Activated CD4-positive, alpha-beta T cell treated with anti-CD3 and anti-CD28 coated beads for 48 hours (primary cell): ENCODE measurements at places on chromosomes 7 and 10.

GRCh38 chr7:149317986-149318672 is 56.1 kb downstream of the ZNF783 start:
- DNase-seq: peak; percentile 35

DNA sequence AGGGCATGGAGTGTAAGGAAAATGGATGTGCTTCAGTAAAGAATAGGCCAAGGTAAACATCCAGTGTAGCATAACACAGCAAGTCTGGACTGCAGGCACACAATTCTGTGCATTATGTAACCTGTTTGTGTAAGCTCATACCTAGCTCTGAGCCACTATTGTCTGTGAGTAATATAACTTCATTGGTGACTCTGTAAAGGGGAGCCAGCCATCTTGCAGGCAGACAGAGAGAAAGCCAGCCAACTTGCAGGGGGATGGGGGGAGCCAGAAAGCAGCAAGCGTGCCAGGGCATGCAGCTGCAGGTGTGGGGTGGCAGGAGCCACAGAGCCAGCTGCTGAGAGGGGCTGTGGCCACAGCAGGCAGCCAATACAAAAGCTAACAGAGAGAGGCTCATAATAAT is 449.2 kb downstream of the IPMK start:
- DNase-seq: no peak

- DNase-seq: peak; percentile 35
Measured at GRCh38 chr10:97640868-97641811, 669 bp downstream of the PI4K2A start.

DNA sequence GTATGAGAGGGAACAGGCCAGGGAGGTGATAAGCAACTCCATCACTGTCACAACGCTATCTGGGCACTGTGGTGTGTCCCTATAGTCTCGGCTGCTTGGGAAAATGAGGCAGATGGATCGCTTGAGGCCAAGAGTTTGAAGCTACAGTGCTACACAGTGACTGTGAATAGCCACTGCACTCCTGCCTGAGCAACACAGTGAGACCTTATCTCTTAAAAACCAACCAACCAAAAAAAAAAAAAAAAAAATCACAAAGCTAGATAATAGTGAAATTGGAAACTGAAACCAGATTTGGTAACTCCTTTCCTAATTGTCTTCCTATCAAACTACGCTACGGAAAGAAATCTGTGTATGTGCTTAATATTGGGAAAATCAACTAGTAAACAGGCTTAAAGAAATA is 14.1 kb downstream of the MICU1 start:
- no peak for DNase-seq

GRCh38 chr10:77873536-77874380 is 52.8 kb downstream of the DLG5 start:
- peak; percentile 64 for DNase-seq

DNA sequence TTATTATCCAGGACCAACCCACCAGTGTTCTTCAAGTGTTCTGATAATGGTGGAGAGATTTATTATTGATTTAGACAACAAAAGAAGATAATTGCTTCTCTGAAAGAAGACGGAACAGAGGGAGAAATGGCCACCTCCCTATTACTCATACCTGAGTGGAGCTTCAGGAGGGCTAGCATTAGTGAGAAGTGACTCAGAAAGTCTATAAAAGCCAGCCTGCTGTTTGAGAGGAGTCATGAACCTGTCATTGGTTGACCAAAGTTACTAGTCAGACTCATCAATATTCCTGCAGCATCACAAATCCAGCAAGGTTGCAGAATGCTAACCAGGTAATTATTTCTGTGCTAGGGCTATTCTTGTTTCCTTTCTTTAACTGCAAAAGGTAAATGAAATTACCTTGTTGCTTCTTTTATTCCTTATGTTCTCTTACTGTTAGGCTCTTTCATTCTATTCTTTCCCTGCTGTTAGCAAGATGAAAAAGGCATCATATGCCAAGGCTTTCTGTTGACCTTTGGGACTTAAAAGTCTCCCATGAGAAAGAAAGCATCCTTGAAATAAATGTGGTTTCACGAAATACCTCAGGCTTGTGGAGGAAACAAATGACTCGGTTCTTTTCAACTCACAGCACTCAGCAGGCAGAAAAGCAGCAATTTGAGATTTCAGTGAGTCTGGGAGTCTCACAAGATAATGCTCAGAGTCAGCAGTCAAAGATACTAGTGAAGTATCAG is 256.4 kb upstream of the PHYHIPL start:
- no peak for DNase-seq

DNA sequence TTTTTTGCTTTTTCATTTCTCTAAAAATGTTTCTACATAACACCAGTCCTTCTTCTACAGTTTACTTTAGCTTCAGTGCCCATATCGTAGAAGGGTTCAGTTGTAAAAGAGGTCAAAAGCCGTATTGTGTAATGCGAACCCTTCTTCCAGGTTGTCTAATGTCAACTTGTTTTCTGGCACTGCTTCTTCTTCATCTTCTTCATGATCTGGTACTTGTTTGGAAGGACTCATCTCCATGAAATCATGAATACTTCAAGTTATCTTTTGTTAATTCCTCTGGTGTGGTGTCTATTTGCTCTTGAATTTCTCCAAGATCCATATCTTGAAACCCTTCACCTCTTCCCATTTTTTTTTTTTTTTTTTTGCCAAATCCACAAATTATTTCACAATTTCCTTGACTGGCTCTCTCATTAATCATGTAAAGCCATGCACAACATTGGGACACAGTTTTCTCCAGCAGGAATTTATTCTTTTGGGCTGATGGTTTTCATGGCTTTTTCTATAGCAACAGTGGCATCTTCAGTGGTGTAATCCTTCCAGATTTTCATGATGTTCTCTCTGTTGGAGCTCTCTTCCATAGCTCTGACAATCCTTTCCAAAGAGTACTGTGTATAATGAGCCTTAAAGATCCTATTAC is 85.1 kb downstream of the CPED1 start:
- DNase-seq: no peak

DNA sequence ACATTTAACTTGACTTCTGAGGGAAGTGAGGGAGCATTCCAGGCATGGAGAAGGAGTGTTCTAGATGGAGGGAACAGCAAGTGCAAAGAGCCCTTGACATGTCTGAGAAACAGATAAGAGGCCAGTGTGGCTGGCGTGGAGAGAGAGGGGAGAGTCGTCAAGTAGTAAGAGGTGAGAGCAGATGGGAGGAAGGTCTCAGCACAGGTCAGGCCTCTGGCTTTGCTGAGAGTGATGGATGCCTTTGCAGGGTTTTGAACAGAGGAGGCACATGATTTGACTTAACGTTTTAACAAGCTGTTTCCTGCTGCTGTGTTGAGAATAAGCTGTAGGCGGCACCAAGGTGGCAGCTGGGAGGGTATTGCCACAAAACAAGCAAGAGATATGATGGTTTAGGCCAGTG is 97.2 kb downstream of the KAT6B start:
- no peak for DNase-seq

DNA sequence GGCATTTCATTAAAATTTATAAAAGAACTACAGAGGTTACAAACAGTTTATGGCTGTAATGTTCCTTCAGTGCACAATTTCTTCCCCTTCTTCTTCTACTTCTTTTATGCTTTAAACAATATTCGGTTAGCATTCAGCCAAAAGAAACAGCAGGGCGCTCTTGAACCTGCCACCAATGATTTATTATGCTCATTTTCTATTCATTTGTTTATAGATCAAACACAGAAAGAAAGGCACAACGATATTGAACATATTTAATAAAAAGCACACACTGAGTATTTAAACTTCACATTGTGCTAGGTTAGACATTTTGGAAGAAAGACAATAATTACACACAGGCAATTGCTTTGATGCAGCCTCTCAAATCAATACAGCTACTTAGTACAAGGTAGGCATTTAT is 1025.8 kb upstream of the LRRN3 start:
- DNase-seq: no peak

DNA sequence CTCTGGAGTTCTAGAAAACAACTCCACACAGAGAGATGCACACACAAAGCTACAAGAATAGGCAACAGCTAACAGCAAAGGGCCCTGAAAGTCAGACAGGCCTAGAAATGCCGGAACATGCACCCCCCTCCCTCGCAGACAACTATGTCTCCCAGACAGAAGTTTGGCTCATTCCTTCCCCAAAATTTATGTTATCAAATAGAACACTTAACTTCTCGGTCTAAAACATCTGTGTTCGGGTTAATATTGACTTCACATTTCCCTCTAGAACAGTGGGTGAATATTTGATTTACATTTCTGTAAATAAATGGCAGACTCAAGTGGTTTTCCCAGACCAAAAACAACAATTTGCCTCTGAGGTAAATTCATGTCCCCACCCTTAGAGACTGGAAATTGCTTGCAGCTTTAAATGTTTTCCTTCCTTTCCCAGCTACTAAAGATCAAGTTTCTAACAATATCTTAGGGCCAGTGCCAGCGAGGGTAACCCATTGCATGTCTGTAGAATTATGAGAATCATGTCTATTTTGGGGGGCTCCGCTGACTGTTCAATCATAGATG is 92.5 kb upstream of the INHBA start:
- DNase-seq: no peak

GRCh38 chr7:151439855-151440798 is at the start of gene CRYGN:
TSS of gene CRYGN (minus strand) at chr7:151440141. CDS start at chr7:151439917, 224 bp downstream.
- DNase-seq: no peak

DNA sequence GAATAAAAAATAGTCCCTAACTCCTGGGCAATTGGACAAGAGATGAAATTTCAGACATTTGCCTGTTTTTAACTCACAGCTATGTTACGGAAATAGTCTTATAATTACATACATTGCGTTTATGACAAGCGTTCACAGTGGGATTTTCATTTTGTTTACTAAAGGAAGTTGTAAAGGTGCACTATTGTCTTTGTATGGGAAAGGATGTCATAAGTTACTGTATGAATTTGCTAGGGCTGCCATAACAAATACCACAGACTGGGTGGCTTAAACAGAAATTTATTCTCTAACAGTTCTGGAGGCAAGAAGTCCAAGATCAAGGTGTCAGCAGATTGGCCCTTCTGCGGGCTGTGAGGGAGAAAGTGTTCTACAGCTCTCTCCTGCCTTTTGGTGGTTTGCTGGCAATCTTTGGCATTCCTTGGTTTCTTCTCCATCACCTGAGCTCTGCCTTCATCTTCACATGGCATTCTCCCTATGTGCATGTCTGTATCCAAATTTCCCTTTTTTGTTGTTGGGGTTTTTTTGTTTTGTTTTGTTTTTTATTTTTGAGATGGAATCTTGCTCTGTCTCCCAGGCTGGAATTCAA is 5.6 kb downstream of the NFE2L3 start:
- no peak for DNase-seq

DNA sequence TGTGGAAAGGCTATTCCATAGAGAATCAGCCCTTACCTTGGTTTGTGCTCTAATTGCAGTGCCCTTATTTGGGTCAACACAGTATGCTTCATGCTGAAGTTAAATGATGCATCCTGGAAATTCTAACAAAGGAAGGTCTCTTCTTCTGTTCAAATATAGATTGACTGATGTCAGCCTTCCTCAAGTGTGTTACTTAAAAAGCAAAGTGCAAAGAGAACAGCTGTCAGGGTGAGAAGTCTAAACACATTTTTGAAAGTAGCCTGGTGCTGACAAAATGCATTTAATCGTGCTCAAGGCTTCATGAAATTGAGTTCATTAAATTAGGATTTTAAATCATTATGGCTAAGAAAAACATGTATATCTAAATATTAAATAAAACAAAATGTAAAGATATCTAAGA is 19.5 kb downstream of the AGR2 start:
- no peak for DNase-seq

GRCh38 chr7:23022258-23022769 is 8.4 kb upstream of the HYCC1 start:
- no peak for DNase-seq

DNA sequence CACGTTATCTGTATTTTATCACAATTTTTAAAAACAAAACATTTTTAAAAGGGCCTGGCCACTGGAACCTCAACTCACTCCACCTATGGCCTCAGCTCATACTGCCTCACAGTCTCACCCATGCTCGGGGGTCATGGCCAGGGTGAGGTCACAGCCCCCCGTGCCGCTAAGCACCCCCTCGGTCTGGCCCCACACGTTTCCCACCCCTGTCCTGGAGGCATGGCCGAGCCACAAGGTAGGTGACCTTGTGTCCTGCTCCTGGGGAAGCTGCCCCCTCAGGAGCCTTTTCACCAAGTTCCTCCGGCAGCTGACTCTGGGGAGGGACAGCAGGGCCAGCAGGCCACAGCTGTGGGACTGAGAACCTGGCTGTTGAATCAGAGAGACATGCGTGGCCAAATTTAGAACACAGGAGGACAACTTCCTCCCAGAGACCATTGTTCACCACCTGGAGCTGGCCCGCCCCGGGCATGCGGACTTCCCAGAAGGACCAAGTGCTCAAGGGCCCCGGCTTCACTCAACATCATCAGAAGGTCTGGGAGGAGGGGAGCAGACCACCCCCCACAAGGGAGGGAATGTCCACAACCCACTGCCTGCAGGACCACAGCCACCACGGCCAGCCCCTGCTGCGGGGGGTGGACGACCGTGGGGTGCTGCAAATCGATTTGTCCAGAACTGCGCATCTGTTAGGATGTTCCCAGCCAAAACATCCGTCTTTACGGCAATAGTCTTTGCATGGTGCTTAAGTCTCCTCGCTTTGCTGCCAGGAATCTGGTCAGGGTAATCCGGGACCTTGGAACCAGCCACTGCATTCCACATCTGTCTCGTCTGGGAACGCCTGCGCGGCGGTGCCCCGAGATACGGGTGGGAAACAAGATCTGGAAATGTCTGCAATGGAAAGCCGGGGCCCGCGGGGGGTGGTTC is 48.6 kb upstream of the PDGFA start:
- no peak for DNase-seq

DNA sequence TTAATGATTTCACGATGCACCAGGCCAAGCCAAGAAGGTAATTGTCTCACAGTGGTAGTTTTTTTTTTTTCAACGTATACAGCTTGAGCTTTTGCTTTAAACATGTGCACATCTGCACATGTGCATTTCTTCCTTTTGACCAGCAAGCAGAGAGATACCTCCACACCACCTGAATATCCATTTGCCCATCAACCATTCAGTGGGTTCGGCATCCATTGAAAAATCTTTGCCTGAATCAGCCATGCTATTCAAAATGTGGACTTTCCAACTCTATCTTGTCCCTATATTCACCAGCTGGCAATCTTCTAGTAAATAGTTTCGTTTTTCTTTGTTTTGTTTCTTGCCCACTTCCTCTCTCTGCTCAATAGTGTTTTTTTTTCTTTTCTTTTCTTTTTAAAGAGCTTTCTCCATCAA is 7.7 kb upstream of the TRA2A start:
- no peak for DNase-seq

GRCh38 chr7:111676167-111676566 is 113.9 kb upstream of the IMMP2L start:
- no peak for DNase-seq

DNA sequence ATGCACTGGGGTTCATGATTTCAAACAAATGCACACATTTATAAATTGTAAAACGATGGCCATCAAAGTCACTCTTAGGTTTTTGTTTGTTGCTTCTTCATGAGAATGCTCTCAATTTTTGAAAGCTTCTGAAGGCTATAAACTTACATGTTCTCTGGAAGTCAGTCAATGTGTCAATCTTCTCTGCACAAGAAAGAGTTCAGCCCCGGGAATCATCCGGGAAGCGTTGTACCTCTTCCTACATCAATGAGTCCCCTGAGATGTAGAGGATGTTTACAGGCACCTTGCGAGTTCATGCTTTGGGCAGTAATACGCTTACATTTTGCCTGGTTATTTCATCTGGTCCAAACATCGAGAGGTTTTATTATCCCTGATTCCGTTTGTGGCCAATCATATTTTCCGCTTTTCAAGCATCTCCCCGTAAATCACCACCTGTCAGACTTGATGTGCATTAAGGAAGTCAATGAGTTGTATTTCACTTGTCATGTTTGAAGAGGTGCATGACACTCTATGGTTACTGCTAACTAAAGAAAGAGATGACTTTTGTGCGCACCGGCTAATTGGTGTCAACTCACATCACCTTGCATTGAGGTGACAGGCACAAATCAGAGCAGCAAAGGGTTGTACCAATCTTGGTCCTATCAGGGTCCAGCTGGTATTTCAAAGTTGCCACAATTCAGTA is 750.7 kb downstream of the SORCS3 start:
- DNase-seq: no peak
